ENCODE measurements at places on chromosomes 1 and 21. TPM values are rescaled to one million over a fixed set of nuclear protein-coding genes. Genes with fewer than 3 reads are reported as not detected.

The CFAP126 gene
- total RNA-seq = not detected

The LPAR3 gene
- total RNA-seq = 2.0 TPM

The LRRC3 gene
- total RNA-seq = 0.85 TPM

The TMCO1 gene
- 101 TPM for total RNA-seq

The SLC22A15 gene
- 1.3 TPM for total RNA-seq

The C1QTNF12 gene
- 0.85 TPM for total RNA-seq

The C8B gene
- total RNA-seq = not detected

The ADAM30 gene
- not detected for total RNA-seq

The TAS1R1 gene
- not detected for total RNA-seq

The SLC44A5 gene
- total RNA-seq = 0.38 TPM

The MMEL1 gene
- total RNA-seq = under 0.01 TPM

The PEX10 gene
- 28.0 TPM for total RNA-seq

The DMRTB1 gene
- total RNA-seq = not detected

The NHLH2 gene
- total RNA-seq = not detected

The TNFSF4 gene
- total RNA-seq = 2.3 TPM

The AIRE gene
- total RNA-seq = 0.28 TPM

The ATP1A2 gene
- total RNA-seq = 0.28 TPM

The LCE3D gene
- not detected for total RNA-seq

The EXTL1 gene
- 0.58 TPM for total RNA-seq

The ETV3L gene
- not detected for total RNA-seq

The SAMD13 gene
- 0.77 TPM for total RNA-seq

The CYP4B1 gene
- total RNA-seq = 0.28 TPM

The PBXIP1 gene
- total RNA-seq = 109 TPM

The DEPDC1 gene
- total RNA-seq = 4.2 TPM

The KDM1A gene
- 116 TPM for total RNA-seq

The AMY1C gene
- not detected for total RNA-seq

The FAM177B gene
- total RNA-seq = not detected

The TLCD4 gene
- 0.85 TPM for total RNA-seq

The SPRR3 gene
- total RNA-seq = not detected

The LENEP gene
- total RNA-seq = not detected

The CENPF gene
- total RNA-seq = 10.1 TPM

The ELAPOR1 gene
- total RNA-seq = 0.28 TPM

The TSPEAR gene
- not detected for total RNA-seq

The BMP8B gene
- not detected for total RNA-seq

Data from regular cardiac myocyte (primary cell).